Fibroblast of gingiva (primary cell): ENCODE measurements at places on chromosomes 1 and 21.
A peak's percentile ranks its signal among the peaks of the same experiment; 100 is the strongest.

DNA sequence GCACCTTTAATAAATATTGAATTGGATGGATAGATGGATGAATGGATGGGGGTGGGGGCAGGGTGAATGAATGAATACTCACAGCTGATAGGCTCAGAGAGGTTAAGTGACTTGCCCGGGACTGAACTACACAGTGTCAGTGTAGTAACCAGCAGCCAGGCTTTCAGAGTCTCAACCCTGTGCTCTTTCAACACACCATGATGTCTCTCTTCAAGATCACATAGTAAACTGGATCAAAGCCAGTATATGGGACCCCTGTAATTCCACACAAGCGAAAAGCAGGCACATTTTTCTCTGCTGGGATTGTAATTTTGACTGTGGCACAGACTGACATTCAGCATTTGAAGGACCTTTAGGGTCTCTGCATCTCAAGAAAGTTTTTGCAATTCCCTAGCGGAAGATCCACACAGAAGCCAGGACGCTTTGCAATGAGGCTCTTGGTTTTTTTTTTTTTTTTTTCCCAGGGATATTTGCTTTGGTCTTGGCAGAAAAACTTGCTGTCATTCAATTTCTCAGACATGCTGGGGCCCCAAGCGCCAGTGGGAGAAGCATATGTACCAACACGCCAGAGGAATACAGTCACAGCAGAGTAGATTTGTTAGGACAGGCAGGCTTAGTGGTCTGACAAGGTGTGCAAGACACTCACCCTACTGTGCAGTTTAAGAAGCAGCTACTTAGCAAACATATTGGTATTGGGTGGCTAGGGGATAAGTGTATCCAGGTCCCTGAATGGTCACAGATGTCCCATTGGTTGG lies 213.1 kb upstream of the CAMK1G start:
- DNase-seq, result no peak

- DNase-seq, result no peak
These were observed 6.2 kb upstream of the FAM76A start for GRCh38 chr1:27719286-27720251.

DNA sequence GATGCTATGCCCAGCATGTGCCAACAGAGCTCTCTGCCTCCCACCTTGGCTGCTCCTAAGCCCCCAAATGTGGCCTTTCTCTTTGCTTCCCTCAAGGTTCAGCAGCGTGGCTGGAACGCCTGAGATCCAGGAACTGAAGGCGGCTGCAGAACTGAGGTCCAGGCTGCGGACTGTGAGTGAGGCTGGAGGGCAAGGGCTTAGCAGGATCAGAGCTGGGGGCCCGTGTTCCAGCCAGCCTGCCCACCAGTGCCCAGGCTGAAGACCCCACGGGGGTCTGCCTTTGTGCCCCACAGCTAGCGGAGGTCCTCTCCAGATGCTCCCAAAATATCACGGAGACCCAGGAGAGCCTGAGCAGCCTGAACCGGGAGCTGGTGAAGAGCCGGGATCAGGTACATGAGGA lies 14.6 kb downstream of the IKBKE start:
- no peak for DNase-seq

DNA sequence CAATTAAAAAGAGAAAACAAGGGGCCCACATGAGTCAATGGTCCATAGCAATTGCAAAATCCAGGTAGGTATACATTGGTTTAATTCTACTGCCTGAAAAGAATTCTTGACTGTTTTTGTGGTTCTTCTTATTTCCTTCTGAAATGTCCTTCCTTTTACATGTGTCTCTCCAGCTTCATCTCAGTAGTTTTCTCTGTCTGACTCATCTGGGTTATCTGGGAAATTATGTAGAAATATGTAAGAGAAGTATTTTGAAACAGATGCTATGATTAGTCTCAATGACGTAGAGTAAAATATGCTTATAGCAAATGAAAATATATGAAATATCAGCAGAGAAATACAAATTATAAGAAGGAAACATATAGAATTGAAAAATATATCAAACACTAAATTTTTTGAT lies 953.2 kb downstream of the BRINP3 start:
- DNase-seq, result no peak

DNA sequence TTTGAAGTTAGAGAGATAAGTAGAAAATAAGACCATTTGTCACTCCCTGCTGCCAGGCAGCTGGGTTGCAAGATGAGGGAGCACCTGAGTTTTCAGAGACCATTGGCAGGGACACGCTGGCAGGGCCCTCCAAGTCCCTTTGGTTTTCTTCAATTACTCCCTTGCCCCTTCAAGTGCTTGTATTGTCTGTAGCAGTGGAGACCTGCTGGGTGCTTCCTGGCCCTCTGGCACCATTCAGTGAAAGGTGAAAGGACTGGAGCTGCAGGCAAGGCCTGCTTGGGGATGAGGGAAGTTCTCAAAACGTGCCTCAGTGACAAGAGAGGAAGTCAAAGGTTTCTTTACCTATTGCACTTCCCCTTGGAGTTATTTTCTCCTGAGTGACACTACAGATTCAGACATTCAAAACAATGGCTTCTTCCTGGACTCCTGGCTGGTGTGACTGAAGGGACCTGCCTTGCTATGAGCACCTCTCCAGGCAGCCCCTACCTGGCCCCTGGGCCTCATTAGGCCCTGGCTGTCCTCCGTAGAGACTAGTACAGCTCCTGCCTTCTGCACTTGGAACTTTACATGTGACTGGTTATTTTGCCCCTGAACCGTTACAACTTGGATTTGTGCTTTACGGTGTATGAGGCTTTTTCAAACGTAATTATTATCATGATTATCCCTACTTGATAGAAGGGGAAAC lies 100.1 kb downstream of the C1orf21 start:
- DNase-seq, result no peak

DNA sequence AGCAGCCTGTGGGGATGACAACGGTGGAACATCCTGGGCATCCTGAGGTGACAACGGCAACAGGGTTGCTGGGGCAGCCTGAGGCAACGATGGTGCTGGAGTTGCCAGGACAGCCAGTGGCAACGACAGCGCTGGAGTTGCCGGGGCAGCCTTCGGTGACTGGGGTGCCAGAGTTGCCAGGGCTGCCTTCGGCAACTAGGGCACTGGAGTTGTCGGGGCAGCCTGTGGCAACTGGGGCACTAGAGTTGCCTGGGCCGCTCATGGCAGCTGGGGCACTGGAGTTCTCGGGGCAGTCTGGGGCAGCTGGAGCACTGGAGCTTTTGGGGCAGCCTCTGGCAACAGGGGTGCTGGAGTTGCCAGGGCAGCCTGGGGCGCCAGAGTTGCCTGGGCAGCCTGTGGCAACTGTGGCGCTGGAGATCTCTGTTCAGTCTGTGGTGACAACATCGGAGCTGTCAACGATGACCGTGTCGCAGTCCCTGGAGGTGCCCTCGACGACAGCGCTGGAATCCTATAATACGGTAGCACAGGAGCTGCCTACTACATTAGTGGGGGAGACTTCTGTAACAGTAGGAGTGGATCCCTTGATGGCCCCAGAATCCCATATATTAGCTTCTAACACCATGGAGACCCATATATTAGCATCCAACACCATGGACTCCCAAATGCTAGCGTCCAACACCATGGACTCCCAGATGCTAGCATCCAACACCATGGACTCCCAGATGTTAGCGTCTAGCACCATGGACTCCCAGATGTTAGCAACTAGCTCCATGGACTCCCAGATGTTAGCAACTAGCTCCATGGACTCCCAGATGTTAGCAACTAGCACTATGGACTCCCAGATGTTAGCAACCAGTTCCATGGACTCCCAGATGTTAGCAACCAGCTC lies 8.2 kb downstream of the SON start:
- DNase-seq, result no peak

- DNase-seq, result peak; percentile 42
These were observed 43.0 kb downstream of the UBE2U start for GRCh38 chr1:64246294-64246917.

- DNase-seq, result no peak
These were observed 66.6 kb upstream of the ADAMTS5 start for GRCh38 chr21:27033471-27033870.

- peak; percentile 31 for DNase-seq
These were observed 594 bp upstream of the PANK4 start for GRCh38 chr1:2526824-2527555.

DNA sequence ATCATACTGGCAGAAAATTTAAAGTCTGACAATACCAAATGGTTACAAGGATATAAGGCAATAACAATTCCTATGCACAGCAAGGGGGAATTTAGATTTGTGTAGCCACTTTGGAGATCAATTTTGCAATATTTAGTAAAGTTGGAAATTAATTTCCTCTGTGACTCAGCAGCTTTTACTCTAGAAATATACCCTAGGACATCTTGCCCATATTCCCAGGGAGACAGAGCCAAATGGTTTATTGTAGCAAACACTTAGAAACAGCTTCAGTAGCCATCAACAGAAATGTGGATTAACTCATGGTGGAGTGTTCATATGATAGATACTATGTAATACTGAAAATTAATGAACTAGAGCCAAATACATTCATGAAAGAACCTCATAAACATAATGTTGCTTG lies 104.6 kb downstream of the BACH1 start:
- DNase-seq, result peak; percentile 75

GRCh38 chr1:154012129-154012528 lies 21.6 kb downstream of the RPS27 start:
- no peak for DNase-seq

DNA sequence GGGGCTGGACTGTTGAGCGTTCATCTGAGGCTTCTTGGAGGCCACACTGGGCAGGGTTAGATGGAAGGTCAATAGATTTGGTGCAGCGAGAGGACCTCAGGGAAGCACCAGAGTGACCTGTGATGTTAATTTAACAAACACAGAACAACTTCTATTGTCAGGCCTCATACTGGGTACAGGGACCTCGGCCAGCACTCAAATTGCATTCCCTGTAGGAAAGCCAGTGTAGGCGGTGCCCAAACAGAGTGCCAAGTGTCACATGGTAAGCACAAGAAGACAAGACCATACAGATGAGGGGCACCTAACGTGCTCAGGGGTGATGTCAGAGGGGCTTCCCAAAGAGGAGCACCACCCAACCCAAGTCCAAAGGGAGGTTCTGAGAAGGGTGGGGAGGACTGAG lies 1.3 kb downstream of the TMEM269 start:
- DNase-seq, result no peak

DNA sequence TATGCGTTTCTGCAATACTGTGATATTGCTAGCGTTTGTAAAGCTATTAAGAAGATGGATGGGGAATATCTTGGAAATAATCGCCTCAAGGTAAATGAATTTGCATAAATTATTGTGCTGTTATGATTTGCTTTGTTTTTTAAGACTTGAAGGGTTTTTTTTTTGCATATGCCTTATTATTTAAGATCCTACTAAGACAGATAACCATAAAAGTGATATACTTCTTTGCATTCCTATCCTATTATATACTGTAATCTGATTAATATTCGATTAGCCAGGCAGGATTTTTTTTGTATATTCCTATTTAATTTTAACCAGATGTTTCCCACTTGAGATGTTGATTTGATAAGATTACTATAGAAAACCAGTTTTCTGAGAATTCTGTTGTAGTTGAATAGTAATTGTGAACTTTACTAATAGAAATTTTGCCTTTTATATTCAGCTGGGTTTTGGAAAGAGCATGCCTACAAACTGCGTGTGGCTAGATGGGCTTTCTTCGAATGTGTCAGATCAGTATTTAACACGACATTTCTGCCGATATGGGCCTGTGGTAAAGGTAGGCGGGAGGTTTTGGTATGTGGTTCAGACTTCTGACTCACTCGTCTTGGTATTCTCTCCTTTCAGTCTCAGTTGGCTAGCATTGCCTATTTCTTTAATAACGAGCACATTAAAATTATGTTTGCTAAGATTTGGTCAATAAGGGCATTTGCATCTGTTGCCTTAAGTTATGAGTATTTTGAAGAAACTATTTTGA lies 56.8 kb downstream of the ZBTB17 start:
- no peak for DNase-seq

- peak; percentile 13 for DNase-seq
These were observed 60.8 kb downstream of the ZNF684 start for GRCh38 chr1:40592107-40592803.

- DNase-seq, result no peak
These were observed 979 bp downstream of the PIGM start for GRCh38 chr1:160030657-160031364.

DNA sequence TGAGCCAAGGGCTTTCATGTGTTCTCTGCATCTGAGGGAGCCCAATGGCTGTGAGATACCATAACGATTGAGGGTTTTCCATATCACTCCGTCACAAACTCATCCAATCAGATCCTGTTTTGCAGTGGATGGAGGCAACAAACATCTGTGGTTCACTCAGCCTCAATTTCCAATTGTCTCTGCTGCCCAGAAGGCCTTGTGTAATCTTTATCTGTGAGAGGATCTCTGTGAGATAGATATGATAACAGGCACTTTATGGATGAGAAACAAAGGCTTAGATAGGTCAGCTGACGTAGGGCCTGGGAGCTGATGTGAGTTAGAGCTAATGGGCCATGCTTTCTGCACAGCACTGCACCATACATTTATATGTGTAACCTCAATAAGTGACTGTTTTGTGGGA lies 3.3 kb upstream of the MTARC1 start:
- DNase-seq, result no peak

DNA sequence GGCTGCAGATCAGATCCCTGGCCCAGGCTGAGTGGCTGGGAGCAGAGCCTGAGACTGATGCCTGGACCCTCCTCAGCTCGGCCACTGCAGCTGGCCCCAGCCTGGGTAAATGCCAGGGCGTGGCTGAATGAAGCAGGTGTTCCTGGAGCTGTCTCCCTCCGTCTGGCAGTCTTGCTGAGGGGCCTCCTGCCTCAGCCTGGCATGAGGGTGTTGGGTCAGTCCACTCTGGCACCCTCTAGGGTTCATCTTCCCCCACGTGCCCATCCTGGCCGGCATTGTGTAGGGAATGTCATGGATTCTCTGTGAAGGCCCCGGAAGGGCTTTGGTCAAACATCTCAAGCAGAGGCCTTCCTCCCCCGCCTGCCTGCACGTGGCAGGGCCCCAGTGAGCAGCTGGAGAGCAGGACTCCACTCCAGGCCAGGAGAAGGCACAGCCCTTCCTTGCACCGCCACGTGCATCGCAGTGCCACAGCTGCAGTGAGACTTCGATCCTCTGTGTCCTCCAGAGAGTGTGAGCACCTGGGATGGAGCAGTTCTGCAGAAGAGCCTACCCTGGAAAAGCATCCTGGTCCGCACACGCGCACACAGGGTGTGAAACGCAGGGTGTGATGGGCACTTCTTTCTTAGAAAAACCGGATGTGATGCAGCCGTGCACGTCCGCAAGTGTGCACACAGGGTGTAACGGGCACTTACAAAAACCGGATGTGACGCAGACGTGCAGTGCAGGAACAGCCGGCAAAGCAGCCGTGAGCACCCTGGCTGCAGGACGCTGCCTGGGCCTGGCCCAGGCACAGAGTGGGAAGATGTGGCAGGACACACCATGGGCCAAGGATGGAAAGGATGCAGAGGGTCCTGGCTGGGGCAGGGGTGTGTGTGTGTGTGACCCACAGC lies 4.6 kb upstream of the KRTAP10-4 start:
- DNase-seq, result no peak
